ENCODE measurements at places on chromosomes 6 and 20. TPM values are rescaled to one million over a fixed set of nuclear protein-coding genes. Genes with fewer than 3 reads are reported as not detected.

- no peak for DNase-seq
Observed at GRCh38 chr6:63584125-63584514, 11.8 kb downstream of the LOC128125822 start.

GRCh38 chr6:41373627-41373918 lies 38.2 kb downstream of the NCR2 start:
- no peak for DNase-seq

GRCh38 chr20:49572857-49573256 lies 4.9 kb upstream of the PTGIS start:
- no peak for DNase-seq

- DNase-seq: no peak
Observed at GRCh38 chr6:91860541-91861335, 1273.9 kb upstream of the MAP3K7 start.

- DNase-seq: no peak
Observed at GRCh38 chr6:110784610-110784979, 30.7 kb downstream of the CDK19 start.

- no peak for DNase-seq
Observed at GRCh38 chr20:9955646-9956045, 79.1 kb upstream of the ANKEF1 start.

DNA sequence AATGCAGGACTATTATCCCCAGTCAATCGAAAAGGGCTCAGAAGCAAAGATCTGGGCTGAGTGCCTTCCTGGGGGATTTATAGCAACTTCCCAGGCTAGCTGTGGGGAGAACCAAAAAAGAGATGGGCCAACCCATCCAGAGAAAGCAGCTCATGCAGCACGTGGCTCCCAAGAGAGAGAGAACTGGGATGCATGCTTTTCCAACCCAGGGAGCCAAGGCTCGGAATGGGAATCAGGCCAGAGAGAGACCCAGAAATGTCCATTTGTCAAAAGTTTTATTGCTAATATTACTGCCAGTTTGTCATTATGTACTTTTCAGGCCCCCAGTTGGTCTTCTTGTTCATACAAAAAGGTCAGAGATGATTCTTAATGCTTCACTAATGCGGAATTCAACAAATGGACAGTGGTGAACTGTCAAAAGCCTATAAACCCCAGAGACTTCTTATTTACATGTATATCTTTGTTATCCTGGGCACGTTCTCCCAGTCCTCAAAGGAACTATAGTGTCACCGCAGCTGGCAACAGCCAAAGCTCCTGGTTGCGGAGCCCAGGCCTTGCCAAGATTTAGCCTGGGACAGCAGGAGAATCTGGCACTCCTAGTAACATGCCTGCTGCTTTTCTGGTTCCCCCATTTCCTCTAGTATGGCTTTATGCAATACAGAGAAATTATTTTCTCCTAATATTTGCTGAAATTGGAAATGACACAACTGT lies 139.1 kb upstream of the POU3F2 start:
- DNase-seq: no peak

DNA sequence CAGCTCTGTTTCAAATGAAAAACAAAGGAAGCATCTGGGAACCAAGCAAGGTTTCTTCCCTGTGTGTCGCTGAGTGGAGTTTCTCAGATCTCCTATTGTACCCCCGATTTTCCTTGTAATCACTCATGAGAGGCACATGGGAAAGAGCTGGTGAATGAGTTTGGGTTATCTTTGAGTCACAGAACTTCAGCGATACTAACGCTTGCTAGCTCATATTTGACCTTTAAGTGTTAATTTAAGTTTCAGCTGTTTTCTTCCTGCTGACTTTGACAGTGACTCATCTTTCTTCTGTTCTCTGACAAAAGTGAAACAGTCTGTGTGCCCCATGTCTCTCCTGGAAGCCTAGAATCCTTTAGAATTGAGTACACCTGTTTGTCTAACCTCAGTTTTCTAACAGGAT lies 261.1 kb upstream of the RGS17 start:
- no peak for DNase-seq

- DNase-seq: no peak
Observed at GRCh38 chr6:27138837-27139755, 108.4 kb upstream of the PRSS16 start.

DNA sequence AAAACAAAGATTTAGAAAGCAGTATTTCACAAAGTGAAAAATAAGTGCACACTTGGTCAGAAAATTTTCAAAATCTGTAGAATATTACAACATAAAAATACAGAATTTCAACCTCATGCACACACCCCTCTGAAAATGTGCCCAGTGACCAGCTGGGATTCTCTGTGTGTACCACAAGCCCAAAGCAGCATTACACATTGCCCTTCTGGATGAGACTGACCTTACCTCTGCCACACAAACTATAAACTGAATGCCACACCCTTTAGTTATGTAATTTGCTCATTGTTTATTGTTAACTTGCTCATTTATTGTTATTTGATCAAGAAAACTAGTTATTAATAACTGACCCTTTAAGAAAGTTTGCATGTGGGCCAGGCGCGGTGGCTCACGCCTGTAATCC lies 303.0 kb downstream of the FOXC1 start:
- no peak for DNase-seq

- no peak for DNase-seq
Observed at GRCh38 chr6:333379-334002, 41.2 kb downstream of the DUSP22 start.

- DNase-seq: no peak
Observed at GRCh38 chr6:8420031-8420588, 15.2 kb downstream of the SLC35B3 start.

- no peak for DNase-seq
Observed at GRCh38 chr6:139112146-139112545, 22.7 kb upstream of the HECA start.

- DNase-seq: no peak
Observed at GRCh38 chr6:83432636-83433035, 1.8 kb upstream of the ME1 start.

GRCh38 chr6:30344191-30344867 lies 627 bp upstream of the RPP21 start:
- DNase-seq: no peak

- DNase-seq: no peak
Observed at GRCh38 chr6:143399775-143400174, 50.7 kb downstream of the ADAT2 start.

The DNPH1 gene
- 194 TPM for total RNA-seq

The CDK19 gene
- total RNA-seq: 8.9 TPM

The DEF6 gene
- 16.5 TPM for total RNA-seq

The BPIFB3 gene
- total RNA-seq: not detected

The SDCBP2 gene
- 3.2 TPM for total RNA-seq
